Gastroesophageal sphincter (tissue), 4 donors: ENCODE measurements at places on chromosomes 13 and 19.

- ATAC-seq, result no peak
Measured at GRCh38 chr13:40910324-40911050, 108.6 kb downstream of the ELF1 start.

GRCh38 chr19:30083701-30084156 lies 141.7 kb downstream of the URI1 start:
- no peak for ATAC-seq

DNA sequence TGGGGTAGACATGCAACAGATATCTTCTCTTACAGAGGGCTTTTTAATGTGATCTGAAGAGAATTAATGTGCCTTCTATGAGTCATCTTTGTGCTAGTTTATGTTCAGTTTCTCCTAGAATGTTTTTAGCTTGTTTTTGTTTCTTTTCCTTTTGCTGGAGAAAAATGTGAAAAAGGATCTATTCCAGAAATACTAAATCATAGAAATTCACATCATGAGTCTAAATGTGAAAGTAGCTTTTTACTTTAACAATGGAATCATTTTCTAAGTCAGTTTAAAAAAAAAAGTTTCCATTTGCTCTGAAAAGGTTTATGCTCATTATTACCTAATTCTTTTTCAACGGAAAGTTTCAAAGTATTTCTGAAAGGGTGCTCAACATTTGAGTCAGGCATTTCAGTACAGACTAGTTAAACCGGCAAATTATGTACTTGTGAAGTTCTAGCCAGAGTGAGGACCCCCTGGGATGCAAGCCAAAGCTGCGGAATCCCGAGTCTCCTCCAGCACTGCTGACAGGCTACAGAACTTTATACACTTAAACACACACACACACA lies 72.9 kb downstream of the SPATA13 start:
- ATAC-seq, result no peak

GRCh38 chr13:26484196-26484595 lies 73.3 kb upstream of the WASF3 start:
- no peak for ATAC-seq
